Activated CD8-positive, alpha-beta memory T cell treated with anti-CD3 and anti-CD28 coated beads for 4 hours (primary cell): ENCODE measurements at places on chromosomes 12 and 14.

- DNase-seq: no peak
These were observed 22.1 kb upstream of the NAP1L1 start for GRCh38 chr12:76106631-76107030.

- peak; percentile 62 for DNase-seq
These were observed 67.4 kb downstream of the ACTN1 start for GRCh38 chr14:68911594-68912227.

DNA sequence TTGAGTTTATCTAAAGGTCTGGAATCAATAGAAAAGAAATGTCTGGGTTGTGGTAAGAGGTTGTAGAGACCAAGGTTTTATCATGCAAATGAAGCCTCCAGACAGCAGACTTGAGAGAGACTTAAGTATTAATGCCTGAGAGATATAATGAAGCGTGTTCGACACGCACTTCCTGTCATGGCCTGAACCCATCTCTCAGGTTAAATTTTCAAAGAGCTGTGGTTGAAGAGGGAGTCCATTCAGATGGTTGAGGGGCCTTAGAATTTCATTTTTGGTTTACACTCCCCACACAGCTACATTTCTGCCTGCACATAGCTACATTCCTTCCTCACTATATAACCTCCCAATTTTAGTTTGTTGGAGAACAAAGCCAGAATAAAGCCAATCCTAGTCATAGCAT lies 10.1 kb upstream of the CLEC12A start:
- DNase-seq: no peak

DNA sequence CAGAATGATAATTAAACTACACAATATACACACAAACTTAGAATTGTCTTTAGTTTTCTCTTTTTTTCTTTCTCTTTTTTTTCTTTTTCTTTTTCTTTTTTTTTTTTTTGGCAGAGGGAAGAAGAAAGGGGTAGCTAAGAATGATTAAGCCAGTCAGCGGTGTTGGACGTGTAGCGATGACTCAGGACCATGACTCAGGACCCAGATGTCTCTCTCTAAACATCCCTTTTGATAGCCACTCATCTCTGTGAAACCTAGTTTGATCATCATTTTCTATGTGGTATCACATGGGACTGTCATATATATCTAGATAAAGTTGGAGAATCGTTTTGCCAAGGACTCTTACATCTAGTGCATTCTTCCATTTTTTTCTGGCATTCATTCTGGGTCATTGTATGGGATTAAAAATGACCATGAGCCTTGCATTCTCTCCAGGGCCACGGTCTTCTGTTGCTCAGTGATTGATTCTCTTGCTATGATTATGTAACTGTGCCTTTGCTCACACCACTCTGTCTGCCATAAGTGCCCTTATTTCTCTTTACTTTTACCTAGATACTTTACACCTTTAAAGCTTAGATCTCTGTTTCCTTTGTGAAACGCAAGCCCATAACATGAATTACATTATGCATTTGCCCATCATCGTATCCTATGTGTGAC lies 26.6 kb upstream of the NRXN3 start:
- DNase-seq: no peak

GRCh38 chr14:64178814-64179213 lies 115.4 kb downstream of the ESR2 start:
- no peak for DNase-seq

- DNase-seq: no peak
These were observed 933.7 kb downstream of the GALC start for GRCh38 chr14:87059060-87059839.

DNA sequence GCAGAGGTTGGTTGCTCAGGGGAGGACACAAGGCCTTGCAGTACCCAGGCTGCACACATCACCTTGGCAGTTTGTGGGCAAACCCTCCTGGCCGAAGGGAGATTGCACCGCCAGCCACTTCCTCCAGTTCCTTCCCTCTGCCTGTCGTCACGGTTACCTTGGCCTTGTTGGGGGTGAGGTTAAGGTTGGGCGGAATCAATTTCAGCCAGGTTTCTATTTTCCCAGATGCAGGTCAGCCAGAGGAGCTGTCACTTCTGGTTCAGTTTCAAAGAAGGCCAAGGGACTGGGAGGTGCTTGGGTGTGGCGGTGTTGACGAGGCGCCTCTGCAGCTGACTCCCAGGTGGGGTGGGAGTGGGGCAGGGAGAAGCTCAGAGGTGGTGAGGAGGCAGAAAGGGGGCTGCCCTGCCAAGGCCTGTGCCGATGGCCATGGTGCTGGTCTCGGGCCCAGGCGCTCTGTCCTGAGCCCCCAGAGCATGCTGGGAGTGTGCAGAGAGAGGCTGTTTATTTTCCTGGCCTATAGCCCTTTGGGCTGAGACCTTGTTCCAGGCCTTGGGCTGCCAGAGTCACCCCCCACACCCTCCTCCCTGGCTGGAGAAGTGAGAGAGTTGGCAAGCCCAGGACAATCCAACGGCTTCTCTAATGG lies 31.4 kb downstream of the JDP2 start:
- no peak for DNase-seq

GRCh38 chr12:93970900-93971688 lies 177.3 kb upstream of the PLXNC1 start:
- no peak for DNase-seq

- DNase-seq: no peak
These were observed 514 bp upstream of the LARP4 start for GRCh38 chr12:50400104-50400637.

DNA sequence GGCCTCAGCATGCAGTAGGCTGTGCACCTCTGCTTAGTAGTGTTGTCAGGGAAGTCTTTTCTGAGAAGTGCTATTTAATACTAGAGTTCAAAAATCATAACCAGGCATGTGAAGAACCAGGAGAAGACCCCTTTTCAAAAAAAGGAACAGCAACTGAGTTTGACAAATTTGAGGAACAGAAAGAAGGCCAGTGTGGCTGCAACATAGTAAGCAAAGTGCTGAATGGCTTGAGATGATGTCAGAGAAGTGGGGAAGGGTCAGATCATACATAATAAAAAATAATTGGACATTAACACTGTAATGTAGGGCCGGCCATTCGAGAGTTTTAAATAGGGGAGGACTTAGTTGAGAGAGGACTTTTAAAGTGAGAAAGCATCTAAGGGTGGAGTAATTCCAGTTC lies 11.1 kb upstream of the CNTN1 start:
- no peak for DNase-seq

DNA sequence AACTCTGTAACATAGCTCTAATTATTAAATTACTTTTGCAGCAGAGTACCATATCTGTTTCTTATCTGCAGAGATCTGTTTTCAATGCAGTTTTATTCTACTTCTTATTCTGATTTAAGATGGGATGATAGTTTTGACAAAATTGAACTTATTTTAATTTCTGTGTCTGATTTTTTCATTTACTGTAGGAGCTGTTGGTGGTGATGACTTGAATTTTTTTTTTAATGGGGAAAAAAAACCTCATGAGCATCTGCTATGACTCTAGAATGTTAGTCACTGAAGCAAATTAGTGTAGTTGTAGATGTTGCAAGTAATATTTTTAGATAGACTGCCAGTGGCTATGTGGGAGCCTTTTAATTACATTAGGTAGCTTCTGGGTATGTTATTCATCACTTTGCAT lies 23.4 kb downstream of the DNM1L start:
- no peak for DNase-seq

DNA sequence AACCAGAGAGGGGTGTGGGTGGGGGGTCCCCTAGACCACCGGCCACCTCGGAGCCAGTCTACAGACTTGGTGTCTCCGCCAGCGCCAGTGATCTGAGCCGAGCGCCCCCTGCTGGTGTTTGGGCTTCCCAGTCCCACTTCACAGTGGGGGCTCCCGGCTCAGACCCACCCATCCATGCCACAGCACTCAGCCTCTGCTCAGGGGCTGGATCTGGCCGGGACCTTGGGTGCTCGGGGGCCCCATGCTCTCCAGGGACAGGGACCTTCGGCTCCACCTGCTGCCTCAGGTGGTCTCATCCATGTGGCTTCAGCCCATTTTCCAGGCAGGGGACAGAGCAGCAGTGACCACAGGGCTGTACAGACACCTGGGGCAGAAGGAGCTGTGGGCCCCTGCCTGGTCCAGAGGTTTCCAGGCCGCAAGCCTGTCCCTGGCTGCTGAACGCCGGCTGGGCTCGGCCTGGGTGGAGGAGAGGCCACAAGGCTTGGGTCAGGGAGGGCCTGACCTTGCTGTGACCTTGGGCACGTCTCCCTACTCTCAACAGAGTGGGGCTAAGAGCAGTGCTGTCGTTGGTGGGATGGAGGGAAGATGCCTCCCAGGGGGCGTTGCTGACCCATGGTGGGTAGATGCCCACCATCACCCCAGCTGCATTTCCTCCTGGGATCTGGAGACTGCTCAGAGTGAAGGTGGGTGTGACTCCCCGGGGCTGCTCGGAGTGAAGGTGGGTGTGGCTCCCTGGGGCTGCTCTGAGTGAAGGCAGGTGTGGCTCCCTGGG lies 86.3 kb downstream of the KIF26A start:
- no peak for DNase-seq

DNA sequence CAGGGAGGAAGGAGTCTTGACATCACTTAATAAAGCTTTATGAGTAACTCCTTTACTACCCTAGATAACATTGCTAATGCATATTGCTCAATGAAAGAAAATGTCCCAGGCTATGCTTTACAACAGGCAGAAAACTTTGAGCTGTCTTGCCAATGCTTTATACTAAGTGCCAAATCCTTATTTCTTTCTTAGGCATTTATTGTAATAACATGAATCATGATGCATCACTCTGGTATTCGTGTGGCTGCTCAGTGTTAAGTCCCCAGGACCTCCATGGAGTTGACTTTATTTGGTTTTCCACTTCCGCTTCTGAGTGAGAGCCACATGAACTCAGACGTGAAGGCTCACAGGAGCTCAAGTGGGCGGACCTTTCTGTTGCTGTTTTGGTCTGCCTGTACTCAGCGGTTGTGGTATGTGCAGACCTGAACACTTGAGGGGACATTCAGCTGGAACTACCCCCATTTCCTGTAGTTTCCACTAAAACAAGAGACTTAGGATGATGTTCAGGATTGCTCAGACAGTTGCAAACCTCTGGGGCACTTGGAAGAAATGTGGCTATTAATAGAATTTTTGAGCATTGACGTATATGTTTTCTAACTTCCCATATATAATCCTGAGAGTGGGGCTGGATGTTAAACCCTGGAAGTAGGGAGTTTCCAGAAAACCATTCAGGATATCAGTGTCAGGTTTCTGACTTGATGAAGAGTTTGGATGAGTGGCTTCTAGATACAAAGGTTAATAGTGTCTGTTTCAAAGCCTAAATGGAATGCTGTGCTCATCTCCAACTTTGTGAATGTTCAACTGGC lies 258.6 kb downstream of the MSRB3 start:
- no peak for DNase-seq

GRCh38 chr14:81767266-81767995 lies 233.8 kb upstream of the SEL1L start:
- no peak for DNase-seq

DNA sequence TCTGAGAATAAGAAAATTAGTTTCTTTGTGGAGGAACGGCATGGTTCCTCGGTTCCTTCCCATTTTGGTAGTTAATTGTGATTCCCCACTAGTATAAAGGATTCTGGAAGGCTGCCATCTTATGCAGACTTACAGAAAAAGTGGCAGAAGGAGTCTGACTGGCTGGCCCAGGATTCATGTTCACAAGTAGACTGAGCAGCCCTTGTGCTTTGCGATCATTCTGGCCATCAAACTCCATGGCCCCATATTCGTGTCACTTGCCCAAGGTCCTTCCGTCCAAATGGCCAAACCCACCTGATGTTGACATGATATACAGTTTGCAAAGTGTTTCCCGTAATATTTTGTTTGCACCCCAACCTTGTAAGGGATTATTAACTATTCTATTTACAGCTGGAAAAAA lies 297.2 kb upstream of the AMIGO2 start:
- DNase-seq: no peak

GRCh38 chr12:67436230-67436629 lies 167.1 kb downstream of the CAND1 start:
- DNase-seq: no peak

DNA sequence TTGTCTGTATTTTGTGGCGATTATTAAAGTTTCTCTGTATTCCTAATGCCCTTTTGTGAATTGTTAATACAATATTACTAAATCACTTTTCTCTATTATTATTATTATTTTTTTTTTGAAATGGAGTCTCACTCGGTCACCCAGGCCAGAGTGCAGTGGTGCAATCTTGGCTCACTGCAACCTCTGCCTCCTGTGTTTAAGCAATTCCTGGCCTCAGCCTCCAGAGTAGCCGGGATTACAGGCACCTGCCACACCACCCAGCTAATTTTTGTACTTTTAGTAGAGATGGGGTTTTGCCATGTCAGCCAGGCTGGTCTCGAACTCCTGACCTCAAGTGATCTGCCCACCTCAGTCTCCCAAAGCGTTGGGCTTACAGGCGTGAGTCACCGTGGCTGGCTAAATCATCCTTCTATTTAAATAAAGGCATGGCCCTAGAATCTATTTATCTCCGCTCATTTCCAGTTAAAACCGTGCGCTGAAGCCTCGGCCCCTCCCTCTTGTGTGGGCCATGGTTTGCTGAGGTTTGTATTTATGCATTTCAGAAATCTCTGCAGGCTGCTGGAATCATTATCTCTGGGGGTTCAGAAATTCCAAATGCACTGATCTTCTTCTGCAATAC lies 1136.4 kb upstream of the TMEM132C start:
- DNase-seq: no peak

- no peak for DNase-seq
These were observed 1.9 kb downstream of the GAPDH start for GRCh38 chr12:6535960-6536847.

DNA sequence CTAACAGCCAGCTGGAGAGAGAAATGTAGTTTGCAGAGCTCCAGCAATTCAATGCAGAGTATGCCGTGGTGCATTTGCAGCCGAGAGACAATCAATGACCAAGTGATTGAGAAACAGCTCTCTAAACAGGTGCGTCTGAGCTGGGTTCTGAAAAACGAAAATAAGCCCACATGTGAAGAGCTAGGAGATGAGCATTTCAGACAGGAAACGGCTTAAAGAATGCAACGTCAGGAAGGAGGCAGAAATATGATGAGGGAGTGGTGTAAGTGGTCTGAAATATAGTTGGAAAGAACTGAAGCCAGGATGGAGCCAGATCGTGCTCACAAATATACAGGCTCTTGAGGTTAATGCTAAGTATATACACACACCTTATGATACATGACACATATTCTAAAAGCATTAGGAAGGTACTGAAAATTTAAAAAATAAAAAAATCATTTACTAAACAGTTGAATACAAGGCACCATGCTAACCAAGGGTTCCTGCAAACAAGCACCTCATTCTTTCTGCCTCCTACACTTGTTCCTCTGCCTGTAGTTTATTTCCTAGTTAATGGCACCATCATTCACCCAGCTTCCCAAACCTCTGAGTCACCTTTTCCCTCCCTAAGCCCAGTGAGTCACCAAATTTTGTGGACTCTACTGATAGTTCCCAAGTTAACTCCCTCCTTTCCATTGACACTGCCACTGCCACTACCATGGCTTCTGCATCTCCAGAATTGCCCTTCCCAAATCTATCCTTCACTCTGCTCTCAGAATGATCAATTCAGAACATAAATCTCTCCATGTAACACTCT lies 2.3 kb upstream of the GARIN2 start:
- no peak for DNase-seq
